ENCODE measurements at places on chromosomes 3 and 15.

DNA sequence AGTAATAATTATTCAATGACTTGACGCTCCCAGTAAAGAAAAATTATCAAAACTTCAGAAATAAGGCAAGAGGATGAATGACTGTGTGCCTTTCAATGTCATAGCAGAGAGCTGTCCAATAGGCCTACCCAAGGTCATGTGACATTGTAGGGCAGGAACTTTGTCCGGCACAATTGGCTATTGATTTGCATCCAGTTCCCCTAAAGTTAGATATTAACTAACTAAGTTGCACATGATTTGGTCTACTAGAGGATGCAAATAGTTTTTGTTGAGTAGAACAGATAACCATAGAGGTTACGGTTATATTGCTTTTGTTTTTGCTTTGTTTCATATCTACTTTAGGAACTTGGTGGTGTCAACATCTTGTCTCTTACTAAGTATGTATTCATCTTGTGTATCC is 127.9 kb upstream of the PFN2 start:
- no peak for DNase-seq

- DNase-seq = no peak
Measured at GRCh38 chr3:59392116-59392515, 342.3 kb upstream of the CFAP20DC start.

DNA sequence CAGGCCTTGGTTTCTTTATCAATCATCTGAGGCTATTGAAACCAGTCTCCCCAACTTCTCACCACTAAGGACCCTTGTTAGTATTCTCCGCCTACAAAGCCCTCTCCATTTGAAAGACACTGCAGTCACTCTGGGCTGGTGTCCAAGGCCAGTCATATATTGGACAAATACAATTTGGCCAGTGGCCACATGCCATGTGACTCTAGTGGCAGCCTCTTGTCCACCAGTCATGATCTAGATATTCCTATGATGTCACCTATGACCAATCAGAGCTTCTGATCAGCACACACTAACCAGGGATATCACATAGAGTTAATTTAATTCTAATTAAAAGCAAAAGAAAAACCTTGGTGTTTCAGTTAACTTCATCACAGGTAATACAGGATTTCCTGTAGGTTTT is 68.2 kb downstream of the RAB11A start:
- no peak for DNase-seq

DNA sequence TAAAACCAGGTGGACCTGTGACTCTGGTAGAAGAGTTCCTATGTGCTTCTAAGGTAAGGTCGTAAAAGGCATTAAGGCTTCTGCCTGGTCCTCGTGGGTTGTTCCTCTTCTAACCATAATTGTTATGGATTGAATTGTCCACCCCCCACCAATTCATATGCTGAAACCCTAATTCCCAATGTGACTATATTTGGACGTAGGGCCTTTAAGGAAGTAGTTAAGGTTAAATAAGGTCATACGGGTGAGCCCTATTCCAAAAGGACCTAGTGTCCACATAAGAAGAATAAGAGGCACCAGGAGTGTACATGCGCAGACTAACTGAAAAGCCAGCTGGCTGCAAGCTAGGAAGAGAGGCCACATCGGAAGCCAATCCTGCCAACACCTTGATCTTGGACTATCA is 1.9 kb downstream of the ADPGK start:
- no peak for DNase-seq

GRCh38 chr3:69088063-69088462 is 3.3 kb downstream of the ARL6IP5 start:
- DNase-seq = no peak

DNA sequence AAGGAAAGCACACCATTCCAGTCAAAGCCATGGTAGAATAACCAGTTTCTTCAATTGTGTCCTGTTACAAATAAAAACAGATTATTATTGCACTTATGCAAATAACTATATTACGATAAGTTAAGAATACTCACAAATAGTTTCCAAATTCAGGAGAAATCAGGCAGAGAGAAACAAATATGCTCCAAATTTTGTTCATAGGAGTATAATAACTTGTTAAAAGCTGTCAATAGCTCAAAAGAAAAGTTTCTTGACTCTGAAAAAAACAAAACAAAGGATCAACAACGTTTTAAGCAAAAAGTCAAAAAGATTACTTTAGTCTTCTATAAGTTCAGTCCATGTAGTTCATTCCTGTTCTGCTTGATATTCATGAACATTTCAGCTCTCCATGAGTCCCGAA is 59.7 kb upstream of the BDH1 start:
- no peak for DNase-seq

DNA sequence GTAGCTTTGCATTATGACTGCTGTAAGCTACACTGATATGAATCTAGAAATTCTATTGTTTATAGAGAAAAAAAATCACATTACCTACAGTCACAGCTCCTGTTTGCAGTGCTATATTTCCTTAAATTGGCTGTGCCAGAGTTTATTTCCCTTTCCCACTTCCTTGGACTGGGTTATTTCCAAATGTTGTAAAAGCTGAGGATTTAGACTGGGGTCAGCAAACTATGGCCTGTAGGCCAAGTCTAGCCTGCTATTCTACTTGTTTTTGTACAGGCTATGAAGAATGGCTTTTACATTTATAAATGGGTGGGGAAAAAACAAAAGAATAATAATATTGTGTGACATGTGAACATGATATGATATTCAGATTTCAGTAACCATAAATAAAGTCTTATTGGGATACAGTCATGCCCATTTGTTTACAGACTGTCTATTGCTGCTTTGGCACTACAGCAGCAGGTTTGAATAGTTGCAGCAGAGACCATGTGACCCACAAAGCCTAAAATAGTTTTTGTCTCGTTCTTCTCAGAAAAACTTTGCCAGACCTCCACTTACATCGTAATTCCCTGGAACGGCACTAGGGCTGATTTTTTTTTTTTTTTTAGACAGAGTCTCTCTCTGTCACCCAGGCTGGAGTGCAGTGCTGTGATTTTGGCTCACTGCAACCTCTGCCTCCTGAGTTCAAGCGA is 7.8 kb downstream of the GLDN start:
- no peak for DNase-seq

DNA sequence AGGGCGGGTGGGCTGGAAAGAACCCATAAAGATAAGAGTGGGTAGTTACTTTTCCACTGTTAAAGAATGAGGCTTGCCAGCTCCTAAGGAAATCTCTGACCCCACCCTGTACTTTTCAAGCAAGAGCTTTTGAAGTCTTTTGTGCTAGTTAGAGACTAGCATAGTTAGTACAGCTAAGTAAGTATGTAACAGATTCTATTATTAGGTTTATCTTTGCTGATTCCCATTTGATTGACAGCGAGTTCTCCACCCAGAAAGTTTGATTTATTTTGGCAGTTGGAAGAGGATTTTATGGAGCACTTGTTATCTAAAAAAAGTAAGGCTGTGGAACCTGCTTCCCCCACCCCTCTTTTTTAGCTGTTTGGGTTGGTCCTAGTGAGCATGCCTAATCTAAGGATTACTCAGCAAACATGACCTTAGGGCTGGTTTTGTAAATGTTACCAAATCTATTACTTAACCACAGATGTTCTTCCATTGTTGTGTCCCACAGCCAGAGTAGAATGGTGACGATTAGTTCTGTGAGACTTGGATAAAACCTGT is 57.6 kb downstream of the FNDC3B start:
- no peak for DNase-seq

DNA sequence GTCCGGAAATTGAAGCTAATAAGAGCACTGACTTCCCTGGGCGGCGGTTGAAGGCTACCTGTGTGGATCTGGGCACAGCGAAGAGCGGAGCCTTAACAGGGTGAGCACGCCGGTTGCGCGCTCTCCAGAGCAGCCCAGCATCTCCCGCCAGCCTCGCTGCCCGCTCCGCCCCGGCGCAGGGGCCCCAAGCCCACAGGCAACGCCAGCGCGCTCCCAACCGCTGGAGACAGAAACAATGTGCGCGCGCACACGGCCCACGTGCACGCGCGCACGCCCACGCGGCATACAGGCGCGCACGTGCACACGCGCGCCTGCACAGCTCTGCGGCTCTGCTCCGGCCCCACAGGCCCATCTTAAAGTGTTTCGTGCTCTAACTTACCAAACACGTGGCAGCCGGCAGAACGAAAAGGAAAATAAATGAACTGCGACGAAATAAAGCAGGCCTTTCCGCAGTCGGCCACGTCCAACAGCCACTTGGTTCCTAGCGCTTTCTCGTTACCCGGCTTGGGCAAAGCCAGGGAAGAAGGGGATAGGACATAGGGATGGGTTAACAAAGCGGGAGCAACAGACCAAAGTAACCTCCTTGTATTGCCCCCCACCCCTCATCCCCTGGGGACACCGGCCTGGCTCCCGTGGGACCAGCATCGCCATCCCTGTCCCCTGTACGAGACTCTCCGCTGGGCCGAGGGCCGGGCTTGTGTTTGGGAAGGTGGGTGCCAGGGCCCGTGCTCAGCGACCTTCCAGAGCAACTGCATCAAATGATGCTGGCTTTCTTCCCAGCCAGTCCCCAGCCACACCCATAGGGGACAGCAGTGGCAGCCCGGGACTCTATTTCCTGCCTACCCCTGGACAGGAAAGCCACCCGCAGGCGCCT is 203.7 kb downstream of the ABHD5 start:
- DNase-seq = no peak

DNA sequence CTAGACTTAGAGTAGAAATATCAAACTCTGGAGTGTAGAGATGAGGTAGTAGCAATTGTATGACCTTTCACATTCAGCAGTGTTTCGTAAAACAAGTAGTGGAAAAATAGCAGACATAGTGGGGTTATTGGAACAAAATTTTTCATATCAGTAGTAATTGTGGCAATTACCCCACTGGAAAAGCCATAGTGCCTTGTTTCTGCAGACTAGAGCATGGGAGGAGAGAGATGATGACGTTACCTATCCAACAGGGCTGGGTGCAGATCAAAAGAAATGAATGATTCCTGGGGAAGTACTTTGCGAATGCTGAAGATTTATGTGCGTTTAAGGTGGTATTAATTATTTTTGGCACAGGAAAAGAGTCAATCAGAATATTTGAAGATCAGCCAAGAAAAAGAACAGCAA is 147.0 kb upstream of the LRRFIP2 start:
- DNase-seq = no peak

- DNase-seq = no peak
Measured at GRCh38 chr15:71002316-71002715, 109.7 kb downstream of the LRRC49 start.

GRCh38 chr15:81195339-81195864 is 1.3 kb upstream of the IL16 start:
- no peak for DNase-seq

- DNase-seq = no peak
Measured at GRCh38 chr3:36483709-36484108, 103.4 kb downstream of the STAC start.

GRCh38 chr15:58873267-58873666 is 60.2 kb downstream of the SLTM start:
- DNase-seq = no peak

DNA sequence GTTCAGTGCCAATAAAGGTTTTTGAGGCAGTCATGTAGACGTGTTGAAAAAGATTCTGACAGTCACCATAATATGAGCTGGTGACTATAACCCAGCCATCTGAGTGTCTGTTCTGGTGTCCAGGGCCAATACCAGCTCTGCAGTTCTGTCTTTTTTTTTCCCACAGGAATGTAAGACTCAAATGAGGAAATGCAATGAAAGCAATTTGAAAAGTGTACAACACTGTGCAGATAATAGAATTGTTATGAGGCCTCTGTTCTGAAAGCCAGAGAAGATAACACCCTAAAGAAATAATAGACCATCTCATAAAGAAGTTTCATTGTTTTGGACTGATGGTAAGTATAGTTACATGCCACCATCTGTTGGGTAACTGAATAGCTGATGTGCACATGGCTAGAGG is 57.1 kb downstream of the CLDN1 start:
- DNase-seq = no peak

DNA sequence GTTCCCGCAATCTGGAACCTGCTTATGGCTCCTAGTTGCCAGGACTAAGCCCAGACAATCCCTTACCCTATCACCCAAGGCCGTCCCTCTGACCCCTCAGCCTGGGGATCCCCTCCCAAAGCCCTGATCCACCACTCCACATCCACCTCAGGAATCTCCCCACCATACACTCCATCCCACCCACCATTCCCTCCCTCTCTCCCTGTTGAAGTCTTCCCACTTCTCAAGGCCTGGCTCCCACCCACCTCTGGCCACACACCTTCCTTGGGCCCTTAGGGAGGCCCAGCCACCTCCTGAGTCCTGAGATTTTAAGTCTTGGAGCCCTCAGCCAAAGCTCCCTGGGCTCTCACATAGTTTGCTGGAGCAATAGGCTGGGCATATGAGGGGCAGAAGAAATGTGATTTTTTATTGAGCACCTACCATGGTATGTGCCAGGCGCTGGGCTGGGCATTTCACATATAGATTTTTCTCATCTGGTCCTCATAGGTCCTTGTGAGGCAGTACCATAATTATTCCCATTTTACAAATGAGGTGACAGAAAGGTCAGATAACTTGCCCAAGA is 48.1 kb downstream of the HCN4 start:
- DNase-seq = no peak

Data from effector CD4-positive, alpha-beta T cell (primary cell).